ENCODE measurements at places on chromosomes 3 and 15.
A peak's percentile ranks its signal among the peaks of the same experiment; 100 is the strongest.

DNA sequence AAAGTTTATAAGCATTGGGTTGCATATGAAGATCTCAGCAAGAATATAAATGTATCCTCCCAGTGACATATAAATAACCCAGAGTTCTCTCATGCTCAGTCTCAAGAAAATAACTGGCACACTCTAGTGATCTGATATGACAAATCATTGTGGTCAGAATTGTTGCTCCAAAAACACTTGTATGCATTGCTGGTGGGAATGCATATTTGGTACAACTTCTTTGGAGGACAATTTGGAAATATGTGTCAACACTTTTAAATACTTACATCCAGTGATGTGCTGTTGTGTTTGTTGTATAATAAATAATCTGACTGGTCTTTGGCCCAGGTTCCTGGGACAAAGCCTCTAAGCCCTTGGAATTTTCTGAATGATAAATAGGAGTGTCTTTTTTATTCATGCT lies 66.7 kb upstream of the STT3B start:
- DNase-seq, result no peak

DNA sequence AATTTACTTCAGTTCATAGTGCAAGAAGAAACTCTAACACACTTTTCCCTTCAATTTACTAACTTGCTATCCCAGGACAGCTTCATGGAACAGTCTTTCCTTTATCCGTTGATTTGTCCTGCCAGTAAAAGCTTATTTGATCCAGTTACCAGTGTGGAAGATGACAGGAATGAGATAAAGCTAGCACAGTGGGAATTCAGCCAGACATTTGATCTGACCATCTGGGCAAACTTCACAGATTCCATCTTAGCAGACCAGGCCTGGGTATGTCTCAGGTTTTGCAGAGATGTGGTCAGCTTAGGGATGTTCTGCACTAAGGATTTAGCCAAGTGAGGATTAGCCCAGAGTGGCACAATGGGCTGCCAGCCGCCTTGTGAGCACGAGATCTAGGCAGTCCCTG lies 19.7 kb downstream of the CEMIP start:
- no peak for DNase-seq

- DNase-seq, result no peak
These were observed 742.0 kb upstream of the CFAP20DC start for GRCh38 chr3:59791774-59792308.

DNA sequence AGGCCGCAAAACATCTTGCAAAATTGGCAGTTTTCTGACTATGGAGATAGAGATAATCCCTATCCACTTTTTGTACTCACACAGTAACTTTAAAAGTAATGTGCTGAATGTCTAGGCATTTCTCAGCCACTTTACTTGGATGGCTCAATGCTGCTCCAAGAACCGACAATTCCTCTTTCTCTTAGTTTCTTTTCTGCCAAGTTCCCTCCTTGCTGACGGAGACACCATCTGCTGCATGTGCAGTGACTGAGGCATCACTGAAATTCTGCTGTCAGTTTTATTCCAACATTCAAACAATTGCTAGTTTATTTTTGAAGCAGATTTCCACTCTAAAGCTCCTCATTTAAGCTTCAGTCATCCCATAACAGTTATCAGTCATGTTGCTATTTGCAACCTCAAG lies 116.0 kb upstream of the RBMS3 start:
- DNase-seq, result no peak

DNA sequence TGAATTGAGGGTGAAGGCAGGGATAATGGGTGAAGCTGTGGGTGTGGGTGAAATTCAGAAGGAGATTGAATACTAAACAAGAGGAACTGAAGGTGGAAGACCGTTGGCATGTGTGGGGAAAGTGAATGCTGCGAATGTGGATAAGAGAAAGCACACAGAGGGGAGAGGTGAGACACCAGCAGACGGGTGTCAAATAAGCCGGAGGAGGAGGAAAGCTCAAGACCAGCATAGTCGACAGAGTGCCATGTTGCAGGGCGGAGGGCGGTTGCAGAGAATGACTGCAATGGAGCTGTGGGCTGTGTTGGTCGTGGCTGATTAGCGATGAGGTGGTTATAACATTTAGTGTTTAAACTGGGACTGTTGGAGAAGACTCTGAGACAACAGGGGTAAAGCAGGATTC lies 16.4 kb upstream of the HCN4 start:
- no peak for DNase-seq

- no peak for DNase-seq
These were observed 466.1 kb upstream of the CFAP20DC start for GRCh38 chr3:59515966-59516365.

DNA sequence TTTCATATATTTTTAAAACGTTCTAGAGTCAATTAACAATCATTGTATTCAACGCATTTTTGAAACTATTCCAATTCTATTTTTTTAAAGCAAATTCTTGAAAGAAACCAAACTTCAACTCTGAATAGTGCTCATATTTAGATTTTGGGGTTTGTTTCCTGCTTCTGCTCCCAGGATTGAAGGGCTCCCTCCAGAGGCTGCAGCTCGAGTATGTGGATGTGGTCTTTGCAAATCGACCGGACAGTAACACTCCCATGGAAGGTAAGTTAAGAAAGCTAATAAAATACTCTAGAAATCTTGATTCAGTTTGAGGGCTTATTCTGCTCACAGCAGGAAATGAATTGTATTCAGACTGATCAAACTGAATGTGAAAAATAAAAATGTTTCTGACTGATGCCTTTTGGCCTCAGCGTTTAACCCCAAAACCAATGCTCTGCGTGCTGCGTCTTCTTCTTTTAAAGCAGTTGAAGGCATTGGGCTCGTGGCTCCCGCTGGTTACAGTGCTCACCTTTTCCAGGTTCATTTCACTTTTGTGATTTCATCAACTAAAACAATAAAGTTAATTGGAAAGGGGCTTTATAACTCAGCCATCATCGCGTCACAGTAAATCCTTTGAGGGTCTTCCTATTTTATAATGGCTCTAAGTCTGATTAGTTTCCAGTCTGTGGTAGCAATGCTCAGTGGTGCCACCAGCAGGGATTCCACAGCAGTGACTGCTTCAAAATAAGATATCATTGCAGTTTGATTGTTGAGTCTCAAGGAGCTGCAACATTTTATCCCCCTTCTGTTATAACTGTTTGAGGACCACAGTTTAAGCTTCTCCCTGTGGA lies 80.1 kb downstream of the SSR3 start:
- DNase-seq, result no peak

GRCh38 chr3:130759692-130760338 lies 13.2 kb upstream of the PIK3R4 start:
- DNase-seq, result peak; percentile 84
